ENCODE measurements at places on chromosomes 12 and 14.

GRCh38 chr12:13777374-13777773 lies 204.0 kb downstream of the GRIN2B start:
- DNase-seq, result no peak

- no peak for DNase-seq
These were observed 16.1 kb downstream of the PIGH start for GRCh38 chr14:67583711-67584644.

- no peak for DNase-seq
These were observed 430.9 kb downstream of the ATP23 start for GRCh38 chr12:58372298-58372697.

- no peak for DNase-seq
These were observed 67.6 kb downstream of the ADCK1 start for GRCh38 chr14:77867476-77867875.

GRCh38 chr12:43827093-43827492 lies 8.8 kb upstream of the TMEM117 start:
- DNase-seq, result no peak

GRCh38 chr14:49924852-49925251 lies 32.0 kb downstream of the ARF6 start:
- no peak for DNase-seq

DNA sequence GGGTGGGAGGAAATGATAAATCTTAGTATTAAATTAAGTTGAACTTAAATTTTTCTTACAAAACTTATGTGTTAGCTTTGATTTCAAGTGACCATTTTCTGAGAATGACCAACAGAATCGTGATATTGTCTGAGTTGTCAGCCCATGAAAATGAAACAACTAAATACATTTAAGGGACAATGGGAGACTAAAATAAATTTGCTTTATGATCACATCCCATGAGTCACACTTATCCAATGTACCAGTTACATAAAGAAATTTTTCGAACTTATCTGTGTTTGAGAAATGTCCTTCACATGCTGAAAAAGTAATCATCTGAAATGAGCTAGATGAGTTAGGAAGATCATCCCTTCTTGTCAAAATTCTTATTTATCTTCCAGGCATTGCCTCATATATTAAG lies 415.9 kb upstream of the SYT1 start:
- DNase-seq, result no peak

DNA sequence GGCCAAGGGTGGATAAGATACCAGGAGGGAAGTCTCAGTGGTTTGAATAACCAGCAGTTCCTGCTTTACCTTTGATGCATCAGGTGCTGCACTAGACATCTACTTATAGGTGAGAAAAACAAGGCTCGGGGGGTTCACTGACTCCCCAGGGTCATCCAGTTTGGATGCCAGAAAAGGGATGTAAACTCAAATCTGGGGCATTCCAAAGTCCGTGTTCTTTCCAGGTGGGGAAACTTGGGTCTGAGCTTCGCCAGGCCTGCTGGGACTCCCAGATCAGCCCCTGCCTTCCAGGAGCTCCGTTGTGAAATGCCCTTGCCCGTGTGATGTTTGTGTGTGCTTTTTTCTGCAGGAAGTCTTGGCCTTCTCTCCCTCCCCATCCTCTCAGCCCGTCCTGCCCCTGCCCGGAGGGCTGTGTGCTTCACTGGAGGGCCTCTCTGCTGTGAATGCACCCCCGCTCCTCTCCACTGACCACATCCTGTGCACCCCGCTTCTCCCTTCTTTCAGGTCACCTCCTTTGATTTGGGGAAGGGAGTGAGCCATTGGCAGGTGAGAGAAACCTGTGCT lies 42.1 kb downstream of the TSPAN9 start:
- DNase-seq, result no peak

- no peak for DNase-seq
These were observed 44.9 kb downstream of the ERH start for GRCh38 chr14:69353168-69353567.

DNA sequence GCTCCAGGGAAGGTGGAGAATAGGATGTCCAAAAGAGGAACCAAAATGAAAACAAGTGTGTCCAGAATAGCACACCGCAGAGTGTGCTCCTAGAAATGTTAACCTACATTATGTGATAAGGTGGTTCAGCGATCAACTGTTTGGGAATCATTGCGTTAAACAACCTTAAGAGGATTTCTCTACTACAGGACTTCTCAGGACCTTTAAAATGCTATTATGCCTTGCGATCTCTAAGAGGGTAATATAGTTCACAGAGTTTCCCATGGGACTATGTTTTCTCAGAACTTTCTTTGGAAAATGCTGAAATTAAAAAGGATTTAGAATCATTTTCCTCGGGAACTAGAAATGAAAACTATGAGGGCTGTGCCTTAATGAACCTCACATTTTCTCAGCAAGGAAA lies 1.8 kb downstream of the GLT8D2 start:
- no peak for DNase-seq

- DNase-seq, result no peak
These were observed 30.2 kb downstream of the GPR68 start for GRCh38 chr14:91214306-91214705.

DNA sequence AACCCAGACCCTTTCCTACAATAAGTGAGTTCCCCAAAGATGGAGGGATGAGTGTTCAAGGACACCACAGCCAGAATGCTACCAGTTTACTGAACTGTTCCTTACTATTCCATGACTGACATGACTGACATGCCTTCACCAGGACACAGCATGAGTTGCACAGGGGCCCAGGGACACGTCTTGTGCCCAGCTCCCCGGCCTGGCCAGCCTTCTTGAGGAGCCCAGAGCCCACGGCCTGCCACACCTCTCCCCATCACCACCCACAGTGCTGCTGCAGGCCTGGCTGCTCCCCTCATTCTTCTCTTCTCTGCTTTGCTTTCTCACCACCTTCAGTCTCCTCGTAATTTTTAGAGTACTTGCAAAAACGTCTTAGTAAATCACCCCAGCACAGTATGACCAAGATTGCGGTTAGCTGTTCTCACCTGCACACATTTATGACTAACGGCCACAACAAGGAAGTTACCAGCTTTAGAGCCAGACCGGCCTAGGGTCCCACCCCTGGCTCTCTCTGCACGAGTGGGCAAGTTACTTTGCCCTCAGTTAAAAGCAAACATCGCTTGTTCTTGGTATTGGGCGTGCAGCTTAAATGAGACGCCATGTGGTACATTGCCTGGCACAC lies 18.5 kb downstream of the PPP2R5E start:
- DNase-seq, result no peak

DNA sequence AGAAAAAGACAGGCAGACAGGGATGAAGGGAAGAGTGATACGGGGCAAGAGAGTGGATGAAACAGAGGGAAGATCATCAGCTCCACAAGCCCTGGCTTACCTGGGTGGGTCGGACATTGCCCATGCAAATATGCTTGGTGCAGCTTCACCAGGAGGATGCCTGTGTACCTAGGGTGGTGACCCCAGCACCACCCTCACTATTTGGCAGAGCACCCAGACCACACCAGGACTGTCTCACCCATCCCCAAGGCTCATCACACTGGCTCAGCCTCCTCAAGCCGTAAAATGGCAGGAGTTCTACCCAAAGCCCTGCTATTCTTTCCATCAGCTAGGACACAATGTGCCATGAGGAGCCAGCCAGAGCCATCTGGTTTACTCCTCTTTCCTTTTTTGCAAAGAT lies 3.0 kb downstream of the GALNT8 start:
- DNase-seq, result no peak

GRCh38 chr14:76894308-76894707 lies 68.1 kb downstream of the LRRC74A start:
- DNase-seq, result no peak

- no peak for DNase-seq
These were observed 2.5 kb upstream of the CCND2 start for GRCh38 chr12:4270831-4271716.

DNA sequence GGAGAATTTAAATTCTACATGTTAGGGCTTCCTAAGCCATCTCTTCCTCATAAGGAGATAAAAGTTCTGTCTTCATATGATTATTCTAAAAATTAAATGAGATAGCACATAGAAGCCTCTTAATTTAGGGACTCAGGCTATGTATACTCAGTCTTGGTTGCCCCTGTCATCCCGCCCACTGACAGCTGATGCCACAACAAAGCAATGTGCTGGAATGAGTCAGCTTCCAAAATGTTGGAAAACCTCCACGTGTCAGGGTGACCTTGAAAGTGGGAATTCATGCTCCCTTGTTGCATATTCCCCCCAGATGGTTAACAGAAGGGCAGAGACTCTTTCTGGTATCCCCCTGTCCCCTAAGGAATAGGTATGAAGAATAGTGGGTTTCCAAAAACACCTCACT lies 238.0 kb upstream of the DDHD1 start:
- DNase-seq, result no peak

- no peak for DNase-seq
These were observed 821.0 kb downstream of the TMEM121 start for GRCh38 chr14:106347291-106347778.

DNA sequence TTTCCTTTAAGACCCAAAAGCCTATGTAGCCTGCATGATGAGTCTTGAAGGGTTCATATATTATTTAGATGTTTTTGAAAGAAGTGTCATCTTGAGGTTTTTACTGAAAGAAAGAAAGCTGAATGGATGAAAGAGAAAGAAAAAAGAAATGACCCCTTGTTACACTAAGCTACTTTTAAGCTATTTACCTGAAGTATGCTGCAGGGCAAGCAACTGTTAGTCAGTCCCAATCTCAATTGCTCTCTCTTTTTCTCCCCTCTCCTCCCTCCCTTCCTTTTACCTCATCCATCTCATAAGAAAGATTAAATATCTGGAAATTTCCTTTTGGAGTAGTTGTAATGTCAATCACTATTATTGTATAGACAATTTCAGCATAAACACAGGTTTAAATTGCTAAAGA lies 512.4 kb downstream of the TMTC2 start:
- no peak for DNase-seq

- no peak for DNase-seq
These were observed 27.6 kb downstream of the TCTN1 start for GRCh38 chr12:110641521-110641920.

DNA sequence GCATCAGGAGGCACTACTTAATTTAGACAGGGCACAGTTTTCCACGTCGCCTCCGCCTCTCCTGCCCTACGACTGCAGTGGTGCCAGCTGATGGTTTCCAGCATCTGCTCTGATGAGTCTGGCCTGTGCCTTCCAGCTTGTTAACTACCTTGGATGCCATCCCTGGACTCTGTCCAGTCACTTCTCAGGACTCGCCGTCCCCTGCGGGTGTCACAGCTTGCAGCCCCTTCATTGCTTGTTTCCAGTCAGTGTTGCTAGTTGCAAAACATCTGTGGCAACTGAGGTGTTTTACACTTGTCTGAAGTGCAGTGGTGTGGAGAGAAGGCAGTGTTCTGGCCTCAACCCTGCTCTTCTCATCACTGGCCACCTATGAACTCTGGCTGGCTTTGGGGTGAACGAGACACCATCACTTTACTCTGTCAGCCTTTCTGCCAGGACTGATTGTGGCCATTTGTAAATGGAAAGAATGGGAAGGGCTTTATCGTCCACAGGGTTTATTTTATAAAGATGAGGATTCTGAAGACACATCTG lies 8.3 kb downstream of the ADGRD1 start:
- DNase-seq, result no peak

- DNase-seq, result no peak
These were observed 3.5 kb upstream of the EIF5 start for GRCh38 chr14:103330536-103330935.

- DNase-seq, result no peak
These were observed 118.0 kb downstream of the TRHDE start for GRCh38 chr12:72390146-72390545.

DNA sequence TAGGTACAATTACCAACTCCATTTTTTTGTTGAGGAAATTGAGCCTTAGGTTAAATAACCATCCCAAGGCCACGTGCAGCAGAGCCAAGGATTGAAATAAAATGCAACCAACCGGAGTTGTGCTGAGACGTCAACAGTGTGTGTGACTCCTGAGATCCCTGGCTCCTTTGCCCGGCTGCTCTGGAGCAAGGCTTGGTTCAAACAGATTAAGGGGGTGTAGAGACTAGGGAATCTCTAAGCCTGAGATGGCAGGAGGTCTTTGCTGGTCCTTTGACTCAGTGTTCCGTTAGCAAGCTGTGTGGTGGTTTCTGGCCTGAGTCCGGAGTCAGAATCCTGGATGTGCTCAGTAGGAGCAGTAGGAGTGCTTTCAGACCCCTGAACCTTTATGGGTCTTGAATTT lies 1.4 kb upstream of the SLC8A3 start:
- no peak for DNase-seq

DNA sequence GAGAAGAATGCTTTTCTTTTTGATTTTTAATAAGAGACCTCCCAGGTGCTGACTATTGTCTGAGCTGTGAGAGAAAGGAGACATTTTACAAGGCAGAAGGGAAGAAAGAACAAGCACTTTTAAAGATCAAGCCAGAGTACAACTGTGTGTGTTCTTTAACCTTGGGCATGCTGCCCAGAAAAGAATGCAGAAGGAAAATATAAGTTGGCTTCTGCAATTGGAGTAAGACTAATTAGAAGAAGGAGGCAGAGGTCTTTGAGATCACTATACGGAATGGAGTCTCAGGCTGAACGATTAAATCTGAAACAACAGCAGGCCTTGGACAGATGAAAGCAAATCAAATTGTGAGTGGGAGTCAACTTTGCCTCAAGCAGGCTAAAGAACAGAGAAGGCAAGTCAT lies 230.5 kb downstream of the ATP23 start:
- no peak for DNase-seq

DNA sequence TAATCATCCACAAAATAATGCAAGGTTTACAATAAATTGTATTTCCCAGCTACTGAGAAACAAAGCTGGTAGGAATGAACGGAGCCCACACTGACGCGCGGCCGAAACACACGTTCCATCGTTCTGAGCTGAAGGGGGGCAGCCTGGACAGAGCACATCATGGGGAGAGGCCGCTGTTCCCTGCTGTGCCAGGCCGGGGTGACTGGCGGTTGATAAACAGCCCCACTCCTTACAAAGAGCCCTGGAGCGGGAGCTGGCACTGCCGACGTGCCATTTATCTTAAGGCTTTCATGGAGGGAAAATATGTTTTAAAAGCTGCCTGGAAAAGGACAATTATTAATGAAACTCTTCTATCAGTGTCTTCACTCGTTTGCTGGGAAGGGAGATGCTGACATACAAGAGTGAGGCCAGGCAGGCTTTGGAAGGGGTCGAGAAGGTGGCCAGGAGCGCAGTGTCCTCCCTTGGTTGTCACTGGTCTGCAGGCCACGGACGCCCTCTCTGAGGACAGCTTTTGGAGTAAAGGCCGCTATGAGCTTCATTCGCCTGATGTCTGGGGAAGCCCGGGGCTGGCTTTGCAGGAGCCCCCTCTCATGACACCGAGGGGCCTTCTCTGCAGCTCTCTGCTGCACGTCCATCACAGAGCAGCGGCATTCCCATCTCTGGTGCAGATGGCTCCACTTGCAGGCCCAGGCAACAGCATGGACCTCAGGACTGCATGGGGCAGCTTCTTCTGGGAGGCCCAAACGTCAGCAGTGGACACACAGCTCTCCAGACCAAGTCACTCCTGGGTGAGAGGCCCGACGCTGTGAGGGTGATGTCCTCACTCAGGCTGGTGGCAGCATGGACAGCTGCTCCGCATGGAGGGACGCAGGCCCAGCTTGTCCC lies 355.3 kb upstream of the SFSWAP start:
- DNase-seq, result no peak

- no peak for DNase-seq
These were observed 94.1 kb downstream of the PHLDA1 start for GRCh38 chr12:75937486-75937885.

- no peak for DNase-seq
These were observed 1.0 kb downstream of the TMEM30B start for GRCh38 chr14:61280092-61280525.

Data from midbrain (tissue), 1 donor.